OCI-LY7 (cell line): ENCODE measurements at places on chromosomes 7 and 10.
A peak's percentile ranks its signal among the peaks of the same experiment; 100 is the strongest.

DNA sequence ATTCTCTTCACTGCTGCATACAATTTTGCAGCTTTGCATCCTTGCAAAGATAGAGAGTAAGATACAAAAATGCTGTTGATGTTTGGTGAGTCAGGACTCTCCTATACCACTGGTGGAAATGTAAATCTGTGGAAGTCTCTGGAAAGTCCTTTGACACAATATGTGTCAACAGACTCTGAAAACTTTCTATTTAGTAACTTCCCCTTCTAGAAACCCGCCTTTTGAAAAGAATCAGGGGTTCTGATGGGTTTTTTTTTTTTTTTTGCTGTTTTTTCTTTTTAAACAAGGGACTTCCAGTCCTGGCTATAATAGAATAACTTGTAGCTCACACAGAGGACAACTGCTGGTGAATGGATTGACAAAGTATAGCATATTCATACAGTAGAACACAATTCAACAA is 16.4 kb downstream of the NOD1 start:
- no peak for DNase-seq

- no peak for DNase-seq
Measured at GRCh38 chr7:155732286-155732685, 80.0 kb downstream of the SHH start.

- no peak for DNase-seq
Measured at GRCh38 chr10:26467639-26468038, 29.5 kb downstream of the APBB1IP start.

- no peak for DNase-seq
Measured at GRCh38 chr7:84043661-84044191, 150.9 kb downstream of the SEMA3A start.

- no peak for DNase-seq
Measured at GRCh38 chr10:17059197-17059688, 70.4 kb downstream of the CUBN start.

DNA sequence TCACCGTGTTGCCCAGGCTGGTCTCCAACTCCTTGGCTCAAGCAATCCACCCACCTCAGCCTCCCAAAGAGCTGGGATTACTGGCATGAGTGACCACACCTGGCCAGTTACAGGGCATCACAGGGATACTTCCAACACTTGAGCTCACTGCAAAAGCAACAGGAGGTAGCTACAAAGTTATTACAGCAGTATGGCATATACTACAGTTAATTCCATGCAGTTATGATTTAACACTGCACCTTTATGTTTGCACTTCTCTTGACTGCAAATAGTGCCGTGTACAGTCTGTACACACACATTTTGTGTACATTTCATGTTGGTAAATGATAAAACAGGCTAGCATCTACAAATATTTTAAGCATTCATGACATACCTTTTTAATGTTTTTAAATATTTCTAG is 21.3 kb downstream of the SRPK2 start:
- DNase-seq: no peak

DNA sequence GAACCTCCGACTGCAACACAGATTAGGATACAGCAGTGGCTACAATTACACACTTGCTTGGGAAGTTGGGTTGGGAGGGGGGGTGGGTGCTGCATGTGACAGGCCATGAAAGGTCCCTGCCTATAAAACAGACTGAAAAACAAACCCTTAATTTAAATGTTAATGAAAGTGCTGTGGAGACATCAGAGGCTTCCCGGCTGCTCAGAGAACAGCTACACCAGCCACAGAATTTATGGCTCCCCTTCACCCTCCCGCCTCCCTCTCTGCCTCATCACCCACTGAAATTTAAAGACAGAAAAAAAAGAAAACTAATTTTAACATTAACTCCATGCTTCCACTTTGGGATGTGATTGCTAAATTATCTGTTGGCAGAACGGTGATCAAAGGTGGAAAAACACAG is 34.7 kb downstream of the FBXW4 start:
- DNase-seq: no peak

- no peak for DNase-seq
Measured at GRCh38 chr7:16046041-16046440, 359.6 kb upstream of the MEOX2 start.

DNA sequence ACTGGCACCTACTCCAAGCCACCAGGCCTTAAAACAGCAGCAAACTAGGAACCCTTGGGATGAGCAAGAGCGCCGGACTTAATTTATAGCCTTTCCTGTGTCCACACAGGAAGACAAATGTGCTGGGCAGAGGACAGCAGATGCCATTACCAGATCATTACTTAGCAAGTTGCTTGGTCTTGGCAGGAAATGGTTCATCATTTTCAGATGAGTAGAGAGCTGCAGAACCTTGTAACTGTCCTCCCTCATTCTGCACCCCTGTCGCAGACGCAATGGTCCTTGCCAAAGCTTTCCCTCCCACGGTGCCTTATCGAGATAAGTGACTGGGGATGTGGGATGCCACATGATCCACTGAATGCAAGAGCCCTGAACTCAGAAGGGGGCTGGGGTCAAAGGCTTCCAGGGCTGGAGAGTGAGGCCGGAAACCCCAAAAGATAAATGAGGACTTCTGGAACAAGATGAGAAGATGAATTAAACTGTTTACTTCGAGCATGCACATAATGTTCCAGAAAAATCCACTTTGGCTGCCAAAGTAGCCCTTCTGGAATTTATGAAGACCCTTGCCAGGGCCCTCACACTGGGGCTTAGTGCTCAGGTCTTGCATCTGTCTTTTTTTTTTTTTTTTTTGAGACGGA is 145.6 kb upstream of the ZNF32 start:
- no peak for DNase-seq

- DNase-seq: peak; percentile 74
Measured at GRCh38 chr7:5704534-5704922, 76.9 kb downstream of the RNF216 start.

GRCh38 chr7:380139-380485 is 90.1 kb downstream of the FOXL3 start:
- no peak for DNase-seq

DNA sequence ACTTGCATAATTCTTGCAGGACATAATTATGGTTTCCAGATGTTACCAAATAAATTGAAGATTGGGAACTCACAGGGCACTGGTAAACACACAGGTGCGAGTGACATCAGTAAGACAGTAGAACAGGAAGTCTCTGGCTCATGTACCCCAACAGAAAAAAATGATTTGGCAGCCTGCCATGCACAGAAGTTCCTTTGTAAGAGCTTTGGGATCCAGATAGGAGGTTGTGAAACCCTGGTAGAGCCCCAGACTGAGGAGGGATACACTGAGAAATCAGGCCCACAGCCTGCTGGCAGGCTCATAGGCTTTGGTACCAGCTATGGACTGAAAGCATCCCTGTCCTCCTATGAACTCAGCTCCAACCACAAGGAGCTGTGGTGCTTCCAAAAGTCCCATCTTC is 118.0 kb downstream of the COBL start:
- DNase-seq: no peak

- DNase-seq: no peak
Measured at GRCh38 chr10:79420974-79421688, 24.3 kb downstream of the ZCCHC24 start.

DNA sequence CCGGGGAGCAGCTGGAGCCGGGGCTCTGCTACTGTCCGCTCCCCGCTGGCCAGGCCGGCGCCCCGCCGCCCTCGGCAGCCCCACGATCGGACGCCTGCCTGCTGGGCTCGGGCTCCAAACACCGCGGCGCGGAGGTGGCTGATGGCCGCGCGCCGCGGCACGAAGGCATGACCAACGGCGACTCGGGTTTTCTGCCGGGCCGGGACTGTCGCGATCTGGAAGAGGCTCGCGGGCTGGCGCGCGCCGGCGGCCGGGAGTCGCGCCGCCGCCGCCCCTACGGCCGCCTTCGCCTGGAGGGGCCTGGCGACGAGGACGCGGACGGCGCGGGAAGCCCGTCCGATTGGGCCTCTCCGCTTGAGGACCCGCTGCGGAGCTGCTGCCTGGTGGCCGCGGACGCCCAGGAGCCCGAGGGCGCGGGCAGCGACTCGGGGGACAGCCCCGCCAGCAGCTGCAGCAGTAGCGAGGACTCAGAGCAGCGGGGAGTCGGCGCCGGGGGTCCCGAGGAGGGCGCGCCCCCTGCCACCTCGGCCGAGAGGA is 570 bp downstream of the TBC1D12 start:
- DNase-seq: peak; percentile 32

DNA sequence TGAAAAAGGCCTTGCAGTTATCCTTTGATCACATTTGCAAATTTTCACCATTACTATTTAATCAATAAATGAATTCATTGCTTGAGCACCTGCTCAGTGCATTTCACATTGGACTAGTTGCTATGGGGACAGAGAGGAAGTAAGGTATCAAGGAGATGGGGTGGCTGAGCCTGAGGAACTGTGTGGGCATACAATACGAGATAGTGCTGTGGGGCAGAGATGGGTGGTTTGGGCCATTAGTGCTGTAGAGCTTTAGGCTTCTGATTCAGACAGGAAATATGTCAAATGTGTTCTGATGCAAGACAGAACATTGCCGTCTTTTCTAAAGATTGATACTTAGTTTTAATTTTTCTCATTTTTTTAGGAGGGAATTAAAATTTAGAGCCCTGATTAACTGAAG is 13.2 kb downstream of the ITGB8 start:
- no peak for DNase-seq

DNA sequence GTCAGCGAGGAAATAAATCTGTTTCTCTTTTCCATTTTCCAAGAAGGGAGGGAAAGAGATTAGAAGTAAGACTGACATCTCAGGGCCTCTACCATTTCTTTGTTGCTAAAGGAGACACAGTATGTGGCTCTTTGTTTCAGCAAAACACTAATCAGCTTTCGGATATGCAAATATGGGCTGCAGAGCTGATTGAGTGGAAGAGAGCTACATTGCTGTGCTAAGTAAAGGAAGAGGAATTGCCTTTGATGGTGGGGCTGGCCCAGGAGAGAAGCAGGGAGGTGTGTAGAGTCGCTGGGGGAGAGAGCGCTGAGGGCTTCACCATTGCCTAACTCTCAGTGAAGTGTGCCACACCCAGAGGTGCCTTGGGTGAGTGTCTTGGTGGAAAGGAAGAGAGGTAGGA is 284.8 kb downstream of the SDK1 start:
- DNase-seq: no peak

DNA sequence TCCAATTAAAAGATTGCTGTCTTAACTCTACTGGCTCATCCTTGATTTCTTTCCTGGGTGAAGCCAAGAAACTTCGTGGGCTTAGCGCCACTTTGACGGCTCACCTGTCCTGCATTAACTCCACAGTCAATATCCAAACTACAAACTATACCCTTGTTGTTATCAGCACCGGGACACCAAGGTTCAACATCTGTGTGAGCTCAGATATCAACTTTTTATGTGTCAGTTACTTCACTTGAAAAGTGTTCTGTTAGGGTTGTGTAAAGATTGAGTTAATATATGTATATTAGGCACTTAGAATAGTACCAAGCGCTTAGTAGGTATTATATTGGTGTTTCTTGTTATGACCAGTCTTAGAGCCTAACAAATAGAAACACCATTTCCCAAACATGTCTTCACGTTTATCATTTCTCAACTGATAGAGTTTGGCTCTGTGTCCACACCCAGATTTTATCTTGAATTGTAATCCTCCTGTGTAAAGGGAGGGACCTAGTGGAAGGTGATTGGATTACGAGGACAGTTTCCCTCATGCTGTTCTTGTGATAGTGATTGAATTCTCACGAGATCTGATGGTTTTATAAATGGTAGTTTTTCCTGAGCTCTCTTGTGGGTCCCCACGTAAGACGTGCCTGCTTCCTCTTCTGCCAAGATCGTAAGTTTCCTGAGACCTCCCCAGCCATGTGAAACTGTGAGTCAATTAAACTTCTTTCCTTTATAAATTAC is 19.0 kb upstream of the ST8SIA6 start:
- DNase-seq: no peak

DNA sequence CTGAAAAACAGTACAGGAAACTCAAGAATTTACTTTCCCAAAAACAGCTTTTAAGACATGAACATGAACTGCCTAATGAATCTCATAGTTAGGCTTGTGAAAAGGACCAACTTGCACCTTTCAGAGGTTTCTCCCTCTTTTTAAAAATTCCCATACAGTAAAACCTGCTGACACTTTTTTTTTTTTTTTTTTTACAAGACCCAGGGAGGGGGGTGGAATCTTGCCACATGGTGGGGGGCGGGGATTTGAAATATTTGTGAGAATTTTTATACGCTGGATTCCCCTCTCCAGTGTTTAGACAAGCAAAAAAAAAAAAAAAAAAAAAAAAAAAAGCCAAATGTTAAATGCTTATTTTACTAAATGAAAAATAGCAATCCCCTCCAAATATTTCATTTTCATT is 57.4 kb downstream of the HIBADH start:
- no peak for DNase-seq

DNA sequence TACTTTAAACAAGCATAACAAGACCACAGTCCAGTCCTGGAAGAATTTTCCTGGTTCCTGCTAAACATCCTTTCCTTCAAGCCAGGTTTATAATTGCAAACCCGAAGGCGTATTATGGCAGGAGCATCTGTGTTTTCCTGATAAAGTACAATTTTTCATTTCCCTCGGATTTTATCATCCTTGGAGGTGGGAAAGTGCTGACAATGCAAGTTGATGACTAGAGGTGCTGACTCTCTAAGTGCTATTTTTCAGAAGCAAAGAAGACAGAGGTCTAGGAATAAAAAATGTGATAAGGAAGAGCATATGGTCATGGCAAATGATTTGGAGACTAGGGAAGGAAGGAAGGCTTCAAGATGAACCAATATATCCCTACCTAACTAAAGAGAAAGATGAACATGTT is 703.2 kb upstream of the LRRN3 start:
- DNase-seq: no peak

DNA sequence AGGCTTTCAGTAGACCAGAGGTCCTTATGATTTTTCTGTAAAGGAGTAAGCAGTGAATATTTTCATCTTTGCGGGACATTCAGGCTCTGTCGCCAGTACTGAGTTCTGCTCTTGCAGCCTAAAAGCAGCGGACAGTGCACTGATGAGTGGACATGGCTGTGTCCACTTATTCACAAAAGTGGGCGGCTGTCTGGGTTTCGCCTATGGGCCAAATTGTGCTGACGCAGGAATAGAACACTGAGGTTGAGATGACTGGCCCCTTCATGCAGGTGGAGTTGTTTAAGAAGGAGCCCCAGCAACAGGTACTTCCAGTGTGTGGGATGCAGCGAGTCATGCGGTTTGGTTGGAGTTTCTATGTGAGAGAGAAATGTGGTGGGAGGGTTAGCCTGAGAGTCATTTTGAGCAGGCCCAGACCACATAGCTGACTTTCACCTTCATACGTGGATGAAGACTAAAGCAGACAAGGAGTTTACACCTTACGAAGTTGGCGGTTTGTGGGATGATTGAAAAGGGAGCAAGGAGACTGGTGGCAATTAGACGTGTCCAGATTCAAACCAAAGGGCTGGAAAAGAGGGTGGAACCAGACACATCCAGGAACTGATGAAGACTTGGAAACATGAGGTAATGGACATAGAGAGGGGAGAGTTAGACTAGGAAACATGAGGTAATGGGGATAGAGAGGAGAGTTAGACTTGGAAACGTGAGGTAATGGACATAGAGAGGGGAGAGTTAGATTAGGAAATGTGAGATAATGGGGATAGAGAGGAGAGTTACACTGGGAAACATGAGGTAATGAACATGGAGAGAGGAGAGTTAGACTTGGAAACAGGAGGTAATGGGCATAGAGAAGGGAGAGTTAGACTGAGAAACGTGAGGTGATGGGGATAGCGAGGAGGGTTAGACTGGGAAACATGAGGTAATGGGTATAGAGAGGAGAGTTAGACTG is 38.2 kb downstream of the WDR37 start:
- no peak for DNase-seq
